ENCODE measurements at places on chromosomes 16 and 17.
A peak's percentile ranks its signal among the peaks of the same experiment; 100 is the strongest.

- DNase-seq: no peak
These were observed 219.3 kb downstream of the XYLT1 start for GRCh38 chr16:17251496-17251895.

DNA sequence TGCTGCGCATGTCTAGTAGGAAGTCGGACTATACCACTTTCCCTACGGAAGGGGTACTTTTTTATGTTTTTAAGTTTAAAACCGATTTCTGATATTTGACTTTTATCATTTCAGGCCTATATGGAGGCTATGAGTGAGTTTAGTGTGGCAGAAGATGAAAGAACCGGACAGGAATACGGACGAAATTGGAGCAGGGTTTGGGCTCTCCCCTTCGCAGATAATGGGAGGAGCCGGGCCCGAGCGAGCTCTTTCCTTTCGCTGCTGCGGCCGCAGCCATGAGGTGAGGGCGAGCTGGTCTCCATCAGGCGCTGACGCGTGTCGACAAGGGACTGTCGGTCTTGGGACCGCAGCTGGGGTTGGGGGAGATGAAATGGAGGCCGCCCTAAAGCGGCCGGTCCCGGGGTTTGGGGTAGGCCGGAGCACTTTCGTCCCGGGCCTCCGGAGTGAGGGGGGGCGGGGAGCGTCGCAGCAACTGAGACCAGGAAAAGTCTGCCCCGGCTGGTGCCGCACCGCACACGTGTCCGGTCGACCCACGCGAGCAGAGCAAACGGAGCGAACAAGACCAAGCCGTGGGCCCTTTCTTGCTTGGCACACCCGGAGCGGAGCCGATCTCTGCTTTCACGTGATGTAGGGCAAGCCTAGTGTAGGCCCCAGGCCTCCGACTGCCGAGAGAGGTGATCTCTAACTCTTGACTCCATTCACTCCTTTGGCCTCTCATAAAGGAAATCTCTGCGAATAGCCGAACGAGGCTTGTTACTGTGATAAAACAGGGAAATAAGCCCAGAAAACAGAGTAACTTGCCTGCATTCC is at the start of gene RPL19:
Gene RPL19 (plus strand): TSS at position 214 of the 810 bp plus-strand sequence. CDS start 62 bp downstream, at position 276.
- DNase-seq: peak; percentile 84

DNA sequence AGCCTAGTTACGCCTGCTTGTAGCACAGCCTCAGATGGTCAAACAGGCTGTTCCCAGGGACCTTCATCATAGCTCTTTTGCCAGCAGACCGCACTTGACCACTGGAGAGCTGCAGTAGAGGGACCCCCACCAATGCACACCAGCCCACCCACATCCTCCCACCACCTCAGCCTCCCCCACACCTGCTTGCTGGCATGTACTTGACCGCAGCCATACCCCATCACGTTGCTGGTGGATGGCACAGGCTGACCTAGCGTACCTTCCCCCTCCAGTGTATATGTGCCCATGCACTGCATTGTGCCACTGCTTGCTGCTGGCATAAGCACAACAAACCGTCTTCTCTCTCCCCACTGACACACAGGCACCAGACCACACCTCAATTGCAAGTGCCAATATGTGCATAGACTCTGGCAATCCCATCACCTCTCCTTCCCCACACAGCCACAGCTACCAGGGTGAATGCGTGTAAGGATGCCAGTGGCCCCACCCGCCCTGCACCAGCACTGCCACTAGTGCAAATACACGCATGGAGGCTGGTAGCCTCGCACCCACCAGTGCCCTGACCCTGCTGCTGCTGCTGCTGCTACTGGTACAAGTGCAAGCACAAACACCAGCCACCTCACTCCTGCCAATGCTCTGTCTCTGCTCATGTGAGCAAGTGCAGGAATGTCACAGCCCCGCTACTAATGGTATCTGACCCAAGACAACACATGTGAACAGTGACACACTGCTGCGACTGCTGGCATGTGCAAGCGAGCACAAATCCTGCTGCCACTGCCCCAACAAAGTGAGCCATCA is 1377.6 kb downstream of the CDH11 start:
- DNase-seq: no peak

DNA sequence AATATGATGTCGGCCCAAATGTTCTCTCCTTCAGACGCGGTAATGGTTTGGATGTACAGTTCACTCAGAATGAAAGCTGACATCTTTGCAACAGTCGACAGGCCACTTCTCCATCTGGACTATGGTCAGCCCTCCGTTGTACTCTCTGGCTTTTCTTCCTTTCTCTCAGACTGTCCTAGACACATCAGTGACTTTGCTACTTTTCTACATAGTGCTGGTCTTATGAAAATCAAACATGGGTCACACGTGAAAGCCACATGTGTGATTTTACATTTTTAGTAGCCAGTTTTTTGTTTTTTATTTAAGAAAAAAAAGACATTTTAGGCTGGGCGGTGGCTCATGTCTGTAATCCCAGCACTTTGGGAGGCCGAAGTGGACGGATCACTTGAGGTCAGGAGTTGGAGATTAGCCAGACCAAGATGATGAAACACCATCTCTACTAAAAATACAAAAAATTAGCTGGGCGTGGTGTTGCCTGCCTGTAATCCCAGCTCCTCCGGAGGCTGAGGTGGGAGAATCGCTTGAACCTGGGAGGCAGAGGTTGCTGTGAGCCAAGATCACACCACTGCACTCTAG is 644.1 kb downstream of the KCNJ2 start:
- DNase-seq: no peak

GRCh38 chr17:67403483-67403882 is 26.4 kb downstream of the PITPNC1 start:
- no peak for DNase-seq

- no peak for DNase-seq
These were observed 2.1 kb downstream of the ANTKMT start for GRCh38 chr16:722835-723633.

GRCh38 chr17:41627316-41628072 is 3.1 kb upstream of the KRT17 start:
- DNase-seq: no peak

DNA sequence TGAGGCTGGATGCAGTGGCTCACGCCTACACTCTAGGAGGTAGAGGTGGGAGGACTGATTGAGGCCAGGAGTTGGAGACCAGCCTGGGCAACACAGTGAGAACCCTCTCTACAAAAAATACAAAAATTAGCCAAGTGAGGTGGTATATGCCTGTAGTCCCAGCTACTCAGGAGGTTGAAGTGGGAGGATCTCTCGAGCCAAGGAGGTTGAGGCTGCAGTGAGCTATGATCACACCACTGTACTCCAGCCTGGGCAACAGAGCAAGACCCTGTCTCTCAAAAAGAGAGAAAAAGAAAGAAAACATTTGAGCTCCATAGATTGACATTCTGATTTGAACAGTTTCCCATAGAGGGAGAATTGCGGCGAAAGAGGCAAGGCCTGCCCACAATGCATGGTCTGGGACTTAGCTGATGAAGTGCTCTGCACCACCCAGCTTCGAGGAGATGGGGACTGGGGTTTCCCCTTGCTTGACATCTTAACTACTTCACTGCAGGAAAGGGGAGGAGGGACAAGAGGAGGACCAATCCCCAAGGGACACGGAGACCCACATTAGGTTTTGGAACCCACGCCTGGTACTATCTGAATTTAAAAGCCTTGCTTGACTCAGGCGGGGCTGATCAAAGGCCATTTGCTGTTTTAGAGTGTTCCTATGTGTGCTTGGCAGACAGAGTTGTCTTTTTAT is 21.7 kb downstream of the MSI2 start:
- no peak for DNase-seq

DNA sequence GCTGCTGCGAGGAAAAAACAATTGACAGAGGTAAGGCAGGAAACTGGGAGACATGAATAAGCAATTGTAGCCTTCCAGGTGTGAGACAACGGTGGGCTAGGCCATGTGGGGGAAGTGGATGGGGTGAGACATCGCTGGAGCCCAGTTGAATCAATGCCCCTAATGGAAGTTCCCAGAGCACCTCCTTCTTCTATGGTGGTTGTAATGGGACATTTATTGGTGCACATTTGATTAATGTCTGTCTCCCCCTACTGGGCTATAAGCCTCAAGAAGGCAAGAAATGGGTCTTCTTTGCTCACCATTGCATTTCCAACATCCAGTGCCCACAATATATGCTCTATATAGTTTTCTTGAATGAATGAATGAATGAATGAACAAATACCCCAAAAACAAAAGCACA is 22.7 kb upstream of the CD300E start:
- DNase-seq: peak; percentile 74

DNA sequence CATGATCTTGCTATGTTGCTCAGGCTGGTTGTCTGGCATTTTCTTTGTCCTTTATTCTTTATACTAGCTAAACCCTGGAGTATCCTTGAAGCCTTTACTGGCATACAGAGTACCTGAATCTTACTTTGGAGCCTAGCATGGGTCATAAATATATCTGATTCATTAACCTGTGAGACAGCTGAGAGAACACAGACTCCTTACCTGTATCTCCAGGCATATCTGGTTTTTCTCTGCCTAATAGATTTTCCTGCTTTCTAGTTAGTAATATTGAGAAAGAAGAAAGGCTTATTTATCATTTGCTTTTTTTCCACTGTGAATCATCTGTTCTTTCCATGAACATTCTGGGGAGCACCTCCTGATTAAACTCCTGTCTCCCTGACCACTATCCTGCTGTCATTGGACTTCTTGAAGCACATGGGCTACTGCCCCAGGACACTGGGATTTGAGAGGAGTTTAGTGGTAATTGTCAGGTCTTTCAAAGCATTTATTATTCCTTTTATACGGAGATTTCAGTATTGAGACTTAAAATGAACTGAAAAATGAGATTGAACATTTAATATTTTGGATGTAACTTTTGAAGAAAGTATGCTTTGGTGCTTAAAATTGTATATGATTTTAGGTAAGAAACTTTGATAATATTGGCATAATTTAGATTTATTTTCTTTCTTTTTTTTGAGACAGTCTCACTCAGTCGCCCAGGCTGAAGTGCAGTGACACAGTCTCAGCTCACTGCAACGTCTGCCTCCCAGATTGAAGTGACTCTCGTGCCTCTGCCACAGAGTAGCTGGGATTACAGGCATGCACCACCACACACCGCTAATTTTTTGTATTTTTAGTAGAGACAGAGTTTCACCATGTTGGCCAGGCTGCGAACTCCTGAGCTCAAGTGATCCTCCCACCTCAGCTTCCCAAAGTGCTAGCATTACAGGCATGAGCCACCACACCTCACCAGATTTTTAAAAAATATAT is 8.6 kb downstream of the PDP2 start:
- no peak for DNase-seq
